Breast epithelium (tissue), 4 donors: ENCODE measurements at places on chromosomes 1 and 21. TPM values are rescaled to one million over a fixed set of nuclear protein-coding genes. Genes with fewer than 3 reads are reported as not detected.

DNA sequence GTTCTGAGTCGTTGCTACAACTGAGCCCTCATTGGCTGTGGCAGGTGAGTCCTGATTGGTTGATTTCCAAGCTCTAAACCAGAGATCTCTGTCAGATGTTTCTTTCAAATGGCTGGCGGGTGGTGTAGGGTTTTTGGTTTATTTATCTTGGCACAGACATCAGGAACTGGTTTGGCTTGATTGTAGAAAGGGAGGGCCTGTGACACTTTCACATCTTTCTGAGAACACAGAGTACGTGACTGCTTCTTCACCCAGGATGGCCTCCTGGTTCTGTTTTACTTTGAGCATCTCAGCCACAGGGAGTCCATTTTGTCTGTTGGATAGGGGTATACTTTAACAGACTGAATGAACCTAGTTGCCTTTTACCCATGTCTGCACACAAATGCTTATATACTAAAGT is 89.4 kb upstream of the GPR52 start:
- no peak for DNase-seq

DNA sequence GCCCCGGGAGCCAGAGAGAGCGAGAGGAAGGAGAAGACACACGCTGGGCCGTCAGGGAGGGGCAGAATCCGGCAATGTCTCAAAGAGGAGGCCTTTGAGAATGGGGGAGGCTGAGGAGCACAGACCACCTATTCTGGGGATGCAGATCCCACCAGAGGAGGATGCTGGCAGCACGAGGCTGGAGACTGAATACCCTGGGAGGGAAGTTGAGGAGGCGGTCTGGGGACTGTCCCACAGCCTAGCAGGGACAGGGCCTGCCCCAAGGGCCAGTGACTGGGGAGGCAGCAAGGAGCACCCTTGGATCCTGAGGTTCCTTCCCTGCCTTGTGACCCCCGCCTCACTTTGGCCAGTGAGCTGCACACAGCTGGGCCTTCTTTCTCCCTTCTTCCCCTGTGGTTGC is 49.2 kb downstream of the SLC37A1 start:
- DNase-seq = no peak

GRCh38 chr21:35197992-35198431 is 148.9 kb upstream of the RUNX1 start:
- no peak for DNase-seq

Gene CCDC17
- total RNA-seq = 4.5 TPM

DNA sequence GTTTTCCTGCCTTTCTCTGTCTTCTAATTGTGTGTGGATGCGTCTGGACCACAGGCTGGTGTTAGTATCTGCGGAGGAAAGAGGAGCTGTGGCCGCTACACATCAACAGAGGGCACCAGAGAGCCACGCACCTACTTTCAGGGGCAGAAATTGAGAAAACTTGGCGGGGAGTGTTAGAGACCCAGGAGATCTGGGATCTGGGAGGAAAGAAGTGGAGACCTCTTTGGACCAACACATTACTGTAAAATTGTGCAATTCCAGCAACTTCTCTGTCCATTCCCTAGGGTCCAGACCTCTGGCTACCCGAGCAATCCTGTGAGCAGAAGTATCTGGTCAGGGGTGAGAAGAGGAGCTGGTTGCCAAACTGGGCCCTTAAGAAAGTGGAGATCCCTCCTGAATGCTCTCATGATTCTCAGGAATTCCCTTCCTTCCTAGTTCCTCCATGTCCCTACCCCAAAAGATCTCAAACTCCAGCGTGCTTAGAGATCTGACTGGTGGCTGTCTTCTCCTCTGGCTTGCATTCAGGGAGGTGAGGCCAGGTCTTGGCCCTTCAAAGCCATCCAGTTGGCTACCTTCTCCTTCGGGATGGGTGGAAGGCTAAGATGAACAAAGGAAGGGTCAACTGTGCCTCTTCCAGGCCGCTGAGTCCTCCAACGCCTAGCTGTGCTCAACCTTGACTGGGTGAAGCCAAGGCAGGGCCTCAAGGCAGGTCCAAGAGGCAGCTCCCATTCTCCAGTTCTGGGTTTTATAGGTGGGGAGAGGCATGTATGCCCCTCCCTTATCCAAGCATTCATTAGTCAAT is 1.2 kb upstream of the KIRREL1 start:
- DNase-seq = no peak
